ENCODE measurements at places on chromosomes 2 and 18.

DNA sequence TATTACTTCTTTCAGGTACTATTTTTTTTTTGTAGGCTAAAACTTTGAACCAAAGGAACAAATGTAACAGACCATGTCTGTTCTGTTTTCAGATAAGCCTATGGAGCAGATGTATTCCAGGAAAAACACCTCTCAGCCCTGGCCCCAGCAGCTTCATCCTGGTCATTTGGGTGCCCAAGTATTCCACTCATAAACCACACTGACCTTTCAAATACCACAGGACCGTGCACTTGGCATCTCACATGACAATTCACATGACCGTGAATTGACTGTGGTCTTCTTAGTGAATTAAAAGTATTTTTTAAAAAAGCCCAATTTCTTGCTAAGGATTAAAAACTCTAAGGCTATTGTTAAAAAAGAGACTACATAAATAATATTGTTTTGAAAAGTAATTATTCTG lies 50.2 kb downstream of the SMIM21 start:
- no peak for DNase-seq

- DNase-seq, result no peak
These were observed 160.3 kb upstream of the TCF4 start for GRCh38 chr18:55748227-55748738.

DNA sequence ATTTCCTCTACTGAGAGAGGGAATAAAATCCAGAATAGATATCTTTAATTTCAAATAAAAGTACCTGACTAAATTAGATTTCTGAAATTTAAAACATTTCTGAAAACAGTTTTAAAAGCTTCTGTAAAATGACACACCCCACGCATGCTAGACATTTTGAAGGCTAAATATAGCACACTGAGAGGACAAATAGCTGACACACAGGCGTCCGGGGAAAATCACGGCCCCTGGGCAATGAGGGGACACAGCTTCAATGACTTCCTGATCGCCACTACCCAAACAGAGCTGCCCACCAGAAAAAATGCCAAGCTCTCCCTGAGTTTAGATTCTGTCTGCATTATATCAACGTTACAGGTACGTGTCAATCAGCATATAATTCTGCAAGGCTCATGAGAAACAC lies 10.9 kb downstream of the TBC1D8 start:
- no peak for DNase-seq

DNA sequence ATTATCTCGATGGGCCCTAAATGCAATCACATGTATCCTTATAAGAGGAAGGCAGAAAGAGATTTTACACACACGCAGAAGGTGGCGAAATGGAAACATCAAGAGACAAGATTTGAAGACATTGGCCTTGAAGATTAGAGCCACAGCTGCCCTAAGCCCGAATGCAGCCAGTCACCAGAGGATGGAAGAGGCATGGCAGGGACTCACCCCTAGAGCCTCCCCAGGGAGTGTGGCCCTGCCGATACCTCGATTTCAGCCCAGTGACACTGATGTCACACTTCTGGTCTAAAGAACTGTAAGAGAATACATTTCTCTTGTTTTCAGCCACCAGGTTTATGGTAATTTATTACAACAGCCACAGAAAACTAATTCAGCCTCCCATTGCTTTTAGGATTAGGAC lies 17.4 kb downstream of the TTC39C start:
- no peak for DNase-seq

DNA sequence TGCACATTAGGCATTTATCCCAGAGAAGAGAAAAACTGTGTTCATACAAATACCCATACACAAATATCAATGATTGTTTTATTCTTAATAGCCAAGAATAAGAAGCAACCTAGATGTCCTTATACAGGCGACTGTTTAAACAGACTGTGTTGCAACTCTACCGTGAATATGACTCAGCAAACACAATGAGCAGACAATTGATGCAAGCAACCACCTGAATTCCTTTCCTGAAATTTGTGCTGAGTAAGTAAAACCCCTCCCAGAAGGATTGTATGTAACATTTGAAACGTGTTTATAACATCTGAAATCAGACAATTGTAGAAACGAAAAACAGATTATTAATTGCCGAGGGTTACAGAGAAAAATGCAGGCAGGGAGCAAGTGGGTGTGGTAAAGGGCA lies 621.9 kb upstream of the SOX11 start:
- no peak for DNase-seq

DNA sequence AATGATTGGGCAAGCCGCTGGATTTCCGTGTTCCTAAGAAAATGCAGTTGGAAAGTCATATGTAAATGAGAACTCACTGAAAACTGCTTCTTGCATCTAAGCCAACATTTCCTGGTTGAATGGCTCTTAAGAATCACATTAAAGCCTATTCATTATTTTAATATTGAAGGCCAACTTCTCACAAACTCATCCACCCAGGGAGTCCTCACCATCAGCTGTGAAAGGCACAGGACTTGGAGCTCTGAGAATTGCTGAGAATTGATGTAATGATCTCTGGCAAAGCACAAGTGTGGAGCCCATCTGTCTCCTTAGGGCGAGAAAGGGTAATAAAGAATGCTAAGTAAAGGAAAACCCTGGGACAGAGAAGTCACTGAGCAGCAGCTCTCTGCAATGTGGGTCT lies 55.9 kb upstream of the APCDD1 start:
- no peak for DNase-seq

- no peak for DNase-seq
These were observed 108.4 kb upstream of the SH3BP4 start for GRCh38 chr2:234843411-234843810.

GRCh38 chr2:218003981-218004419 lies 1.2 kb upstream of the TNS1 start:
- peak; percentile 82 for DNase-seq

DNA sequence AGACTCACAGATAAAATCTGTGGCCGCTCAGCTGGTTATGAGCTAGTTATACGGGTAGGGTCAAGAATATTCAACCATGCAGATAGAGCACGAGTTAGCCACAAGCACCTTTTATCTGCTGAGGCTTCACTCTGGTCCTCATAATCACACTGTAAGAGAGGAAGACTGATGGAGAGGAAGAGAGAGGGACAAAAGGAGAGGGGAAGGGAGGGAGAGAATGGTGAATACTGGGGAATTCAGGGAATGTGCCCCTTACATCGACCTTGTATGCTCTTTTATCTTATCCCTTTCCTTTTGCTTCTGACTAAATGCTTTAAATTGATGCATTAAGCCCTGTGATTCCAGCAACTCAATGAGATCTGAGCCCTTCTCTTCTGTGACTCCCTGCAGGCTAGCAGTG lies 333.1 kb downstream of the DSEL start:
- DNase-seq, result no peak

DNA sequence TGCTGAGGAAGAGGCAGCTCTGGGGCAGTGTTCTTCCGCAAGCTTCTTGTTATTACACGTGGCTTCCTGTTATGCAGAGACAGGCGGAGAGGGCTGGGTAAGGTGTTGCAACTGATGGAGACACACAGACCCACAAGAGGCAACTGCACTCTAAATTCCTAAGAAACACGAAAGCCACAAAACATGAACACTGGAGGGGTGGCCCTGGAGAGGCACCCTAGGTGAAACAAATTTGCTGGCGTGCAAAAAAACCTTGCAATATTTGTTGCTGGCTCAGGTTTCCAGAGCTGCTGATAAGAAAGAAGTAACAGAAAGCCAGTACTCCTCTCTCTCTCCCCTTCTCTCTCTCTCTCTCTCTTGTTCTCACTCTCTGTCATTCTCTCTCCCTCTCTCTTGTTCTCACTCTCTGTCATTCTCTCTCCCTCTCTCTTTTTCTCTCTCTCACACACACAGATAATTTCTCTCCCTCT lies 31.8 kb downstream of the ARHGAP25 start:
- DNase-seq, result no peak

DNA sequence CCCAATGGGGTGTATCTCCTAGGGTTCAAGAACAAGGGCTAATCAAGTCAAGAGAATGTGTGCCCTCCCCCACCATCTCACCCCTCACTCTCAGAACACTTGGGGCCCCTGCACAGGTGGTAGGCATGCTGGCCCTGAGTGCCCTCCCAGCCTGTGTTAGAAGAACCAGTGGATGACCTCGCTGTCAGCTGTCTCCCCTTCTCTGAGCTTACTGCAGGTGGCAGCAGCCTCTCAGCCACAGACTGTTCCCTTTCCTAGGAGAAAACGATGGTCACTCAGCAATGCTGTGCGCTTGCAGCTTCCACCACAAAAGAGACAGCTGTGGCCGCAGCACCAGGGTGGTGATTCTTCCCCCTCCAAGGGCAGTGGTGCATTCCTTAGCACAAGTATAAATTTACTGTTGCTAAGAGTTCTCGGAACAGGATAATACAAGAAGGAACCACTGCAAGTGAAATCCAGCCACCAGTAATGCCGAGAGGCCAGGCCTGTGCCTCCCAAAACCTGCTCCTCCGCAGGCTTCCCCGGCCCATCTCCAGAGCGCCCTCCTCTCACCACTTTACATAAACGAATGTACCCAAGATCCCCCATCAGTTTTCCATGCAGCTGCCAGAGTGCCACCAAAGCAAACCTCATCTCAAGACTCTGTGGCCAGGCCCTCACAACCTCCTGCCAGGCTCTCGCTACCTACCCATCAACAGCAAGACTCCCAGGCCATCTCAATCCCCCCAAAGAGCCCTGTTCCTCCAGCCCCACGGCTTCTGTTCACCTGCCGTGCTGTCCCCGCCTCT lies 935 bp upstream of the RAMP1 start:
- peak; percentile 91 for DNase-seq

DNA sequence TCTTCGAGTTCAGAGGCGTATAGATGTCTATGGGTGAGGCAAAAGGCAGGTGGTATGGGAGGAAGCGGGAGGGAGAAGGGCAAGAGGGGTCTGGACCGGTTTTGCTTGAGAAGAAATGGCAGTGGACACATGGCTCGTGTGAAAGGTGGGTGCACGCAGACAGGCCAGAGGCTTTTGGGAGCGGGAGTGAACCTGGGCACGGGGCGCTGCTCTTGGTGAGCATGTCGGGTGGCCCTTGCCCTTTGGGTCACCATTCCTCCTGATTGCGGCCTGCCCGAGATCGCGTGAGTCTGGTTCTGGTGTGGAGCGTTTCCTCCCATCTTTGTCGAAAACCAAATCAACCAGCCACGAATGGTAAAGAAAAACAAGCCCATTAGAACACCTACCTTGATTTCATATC lies 12.6 kb downstream of the LDLRAD4 start:
- no peak for DNase-seq

- DNase-seq, result no peak
These were observed 87.4 kb upstream of the KLF7 start for GRCh38 chr2:207252979-207253645.

- no peak for DNase-seq
These were observed 133.4 kb upstream of the LRRTM1 start for GRCh38 chr2:80437959-80438358.

GRCh38 chr2:134289225-134289624 lies 35.4 kb downstream of the MGAT5 start:
- DNase-seq, result no peak

GRCh38 chr2:132936791-132937190 lies 266.8 kb upstream of the LYPD1 start:
- DNase-seq, result no peak

- no peak for DNase-seq
These were observed 220.8 kb downstream of the SH3RF3 start for GRCh38 chr2:109349503-109350465.

DNA sequence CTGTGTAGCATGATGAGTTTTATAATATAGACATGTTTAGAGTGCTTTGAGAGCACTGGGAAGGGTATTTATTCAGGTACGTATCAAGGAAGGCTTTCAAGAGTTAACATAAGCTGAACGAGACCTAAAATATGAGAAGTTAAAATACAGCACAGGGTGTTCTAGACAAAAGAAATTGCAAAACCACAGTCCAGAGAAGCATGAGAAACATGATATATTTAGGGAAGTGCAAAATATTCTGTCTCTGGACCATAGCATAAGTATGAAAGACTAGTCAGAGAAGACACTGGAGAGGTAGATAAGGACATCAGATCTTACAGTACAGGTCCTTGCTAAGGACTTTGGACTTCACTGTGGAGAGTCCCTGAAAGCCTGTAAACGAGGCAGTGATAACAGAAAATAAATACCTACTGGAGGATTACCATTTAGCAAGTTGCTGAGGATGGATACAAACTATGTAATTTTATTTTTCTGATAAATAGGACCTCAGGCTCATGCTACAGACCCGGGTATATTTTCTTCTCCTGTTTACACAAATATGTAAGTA lies 43.7 kb downstream of the FSIP2 start:
- DNase-seq, result no peak

DNA sequence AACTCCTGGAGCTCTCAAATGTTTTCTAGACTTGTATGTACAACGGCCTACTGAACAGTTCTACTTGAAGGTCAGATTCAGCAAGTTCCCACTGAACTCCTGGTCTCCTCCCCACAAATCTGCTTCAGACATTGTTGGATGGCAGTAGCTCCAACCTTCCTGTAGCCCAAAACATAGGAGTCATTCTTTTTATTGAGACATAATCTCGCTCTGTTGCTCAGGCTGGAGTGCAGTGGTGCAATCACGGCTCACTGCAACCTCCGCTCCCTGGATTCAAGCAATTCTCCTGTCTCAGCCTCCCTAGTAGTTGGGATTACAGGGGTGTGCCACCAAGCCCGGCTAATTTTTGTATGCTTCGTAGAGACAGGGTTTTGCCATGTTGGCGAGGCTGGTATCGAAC lies 47.3 kb downstream of the QPCT start:
- no peak for DNase-seq

DNA sequence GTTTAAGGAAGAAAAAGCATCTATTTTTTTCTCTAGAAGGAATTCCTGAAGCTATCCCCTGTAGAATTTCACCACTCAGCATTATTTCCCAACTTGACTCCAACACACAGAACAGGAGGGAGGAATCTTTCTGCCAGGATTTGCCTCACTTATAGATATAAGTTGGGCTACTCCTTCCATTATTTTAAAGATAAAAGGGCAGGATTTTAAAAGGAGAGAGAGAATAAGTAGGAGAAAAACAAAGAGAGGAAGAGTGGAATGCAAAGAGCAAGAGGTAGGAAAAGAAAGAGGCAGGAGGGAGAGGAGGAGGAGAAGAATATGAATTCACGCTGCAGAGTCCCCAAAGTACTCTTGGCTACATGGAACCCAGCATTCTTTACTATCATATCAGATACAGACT lies 182.5 kb downstream of the TCF4 start:
- DNase-seq, result no peak

Data from AG08395 (cell line).